GM12892 (cell line): ENCODE measurements at places on chromosomes 2 and 18.

DNA sequence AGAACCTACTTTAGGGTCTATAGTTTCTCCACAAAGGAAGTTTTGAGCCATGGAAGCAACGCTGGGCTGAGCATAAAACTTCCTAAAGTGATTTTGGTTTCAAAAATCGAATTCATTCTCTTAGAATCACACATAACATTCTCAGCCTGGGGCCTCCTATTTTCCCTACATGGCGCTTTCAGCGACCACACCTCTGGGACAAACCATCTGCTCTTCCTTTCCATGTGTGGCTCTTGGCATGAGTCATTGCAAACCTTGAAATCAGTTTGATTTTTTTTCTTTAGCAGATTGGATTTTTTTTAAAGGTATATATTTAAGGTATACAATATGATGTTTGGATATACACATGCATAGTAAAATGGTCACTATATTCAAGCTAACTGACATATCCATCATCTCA is 72.5 kb upstream of the APCDD1 start:
- no peak for DNase-seq

DNA sequence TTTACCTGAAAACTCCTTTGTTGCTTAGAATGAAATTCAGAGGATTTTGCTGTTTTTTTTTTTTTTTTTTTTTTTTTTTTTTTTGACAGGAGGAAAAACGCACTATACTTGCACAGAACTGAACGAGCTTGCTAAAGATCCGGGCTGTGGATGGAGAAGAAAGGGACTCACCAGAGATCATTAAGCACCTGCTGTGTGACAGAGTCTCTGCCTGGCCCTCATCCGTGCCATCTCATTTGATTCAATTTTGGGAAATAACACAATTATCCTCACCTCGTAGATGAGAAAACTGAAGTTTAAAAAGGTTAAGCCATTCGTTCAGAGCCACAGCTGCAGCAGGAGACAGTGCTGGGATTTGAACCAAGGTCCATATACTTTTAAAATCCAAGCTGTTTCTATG is 775.4 kb upstream of the ID2 start:
- DNase-seq: no peak

- DNase-seq: no peak
Measured at GRCh38 chr2:1664698-1665097, 79.6 kb downstream of the PXDN start.

GRCh38 chr2:157592948-157593347 is 35.7 kb downstream of the ACVR1C start:
- DNase-seq: no peak

DNA sequence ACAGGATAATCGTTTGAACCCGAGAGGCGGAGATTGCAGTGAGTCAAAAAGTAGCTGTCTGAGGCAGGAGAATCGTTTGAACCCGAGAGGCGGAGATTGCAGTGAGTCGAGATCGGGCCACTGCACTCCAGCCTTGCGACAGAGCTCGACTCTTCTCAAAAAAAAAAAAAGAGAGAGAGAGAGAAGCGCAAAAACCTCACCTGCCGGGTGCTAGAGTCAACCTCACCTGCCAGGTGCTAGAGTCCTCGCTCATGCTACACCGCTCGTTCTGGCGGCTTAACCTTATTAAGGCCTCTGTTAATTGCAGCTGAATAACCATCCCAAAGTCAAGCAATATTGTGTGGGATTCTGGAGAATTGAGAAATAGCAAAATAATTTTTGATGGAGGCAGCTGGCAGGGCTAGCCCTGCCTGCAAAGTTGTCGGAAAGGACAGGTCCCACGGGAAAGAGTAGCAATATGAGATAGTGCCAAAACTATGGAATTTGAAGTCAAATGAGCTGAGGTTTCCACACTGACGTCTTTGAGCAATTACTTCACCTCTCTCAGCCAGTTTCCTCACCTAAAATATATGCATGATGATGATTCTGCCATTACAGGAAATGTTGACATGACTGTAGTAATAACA is 644 bp upstream of the DYM start:
- no peak for DNase-seq

- no peak for DNase-seq
Measured at GRCh38 chr2:127584047-127584446, 48.6 kb downstream of the MYO7B start.

- no peak for DNase-seq
Measured at GRCh38 chr2:121178730-121179129, 106.3 kb downstream of the TFCP2L1 start.

- no peak for DNase-seq
Measured at GRCh38 chr2:135218426-135218825, 166.3 kb downstream of the RAB3GAP1 start.

- no peak for DNase-seq
Measured at GRCh38 chr2:176159663-176160250, 2.6 kb downstream of the HOXD3 start.

- DNase-seq: no peak
Measured at GRCh38 chr18:74514860-74515495, 18.8 kb downstream of the CNDP2 start.

DNA sequence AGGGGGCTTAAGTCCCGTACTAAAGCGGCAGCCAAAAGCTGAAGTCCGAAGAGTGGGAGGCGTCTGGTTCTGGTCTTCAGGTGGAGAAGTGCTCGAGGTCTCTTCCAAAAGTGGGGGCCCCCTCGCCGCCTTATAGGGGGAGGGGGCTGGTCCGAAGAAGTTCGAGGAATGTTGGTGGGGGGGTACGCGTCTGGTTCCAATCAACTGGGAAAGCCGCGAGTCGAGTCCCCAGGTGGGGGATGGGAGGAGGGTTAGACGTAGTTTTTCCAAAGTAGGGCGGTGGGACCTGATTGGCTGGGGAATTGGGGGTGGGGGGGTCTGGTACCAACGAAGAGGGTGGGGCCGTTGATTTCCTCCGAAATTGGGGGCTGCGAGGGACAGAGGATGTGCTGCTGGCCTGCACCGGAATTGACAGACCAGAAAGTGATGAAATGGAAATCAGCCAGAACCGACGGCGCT is 594 bp downstream of the ITM2C start:
- DNase-seq: no peak

DNA sequence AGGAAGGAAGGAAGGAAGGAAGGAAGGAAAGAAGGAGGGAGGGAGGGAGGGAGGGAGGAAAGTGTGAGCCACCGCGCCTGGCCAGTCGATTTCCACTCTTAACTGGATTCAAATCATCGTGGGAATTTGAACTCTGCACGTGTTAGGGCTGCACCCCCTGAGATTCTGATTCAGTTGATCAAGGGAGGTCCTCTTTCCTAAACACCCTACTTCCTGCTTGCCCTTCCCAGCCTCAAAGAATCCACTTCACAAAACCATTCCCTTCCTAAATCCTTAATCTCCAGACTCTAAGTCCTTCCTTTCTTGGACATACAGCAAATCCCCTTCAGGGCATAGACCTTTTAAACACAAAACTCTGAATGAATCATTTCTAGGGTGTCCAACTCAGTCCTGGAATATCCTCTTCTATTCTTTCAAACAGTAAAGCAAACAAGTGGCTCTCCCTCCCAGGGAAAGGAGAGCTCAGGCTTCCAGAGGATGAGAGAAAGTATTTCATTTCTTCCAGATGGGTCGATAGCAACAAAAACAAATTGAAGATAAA is 68.2 kb upstream of the MBOAT2 start:
- no peak for DNase-seq

DNA sequence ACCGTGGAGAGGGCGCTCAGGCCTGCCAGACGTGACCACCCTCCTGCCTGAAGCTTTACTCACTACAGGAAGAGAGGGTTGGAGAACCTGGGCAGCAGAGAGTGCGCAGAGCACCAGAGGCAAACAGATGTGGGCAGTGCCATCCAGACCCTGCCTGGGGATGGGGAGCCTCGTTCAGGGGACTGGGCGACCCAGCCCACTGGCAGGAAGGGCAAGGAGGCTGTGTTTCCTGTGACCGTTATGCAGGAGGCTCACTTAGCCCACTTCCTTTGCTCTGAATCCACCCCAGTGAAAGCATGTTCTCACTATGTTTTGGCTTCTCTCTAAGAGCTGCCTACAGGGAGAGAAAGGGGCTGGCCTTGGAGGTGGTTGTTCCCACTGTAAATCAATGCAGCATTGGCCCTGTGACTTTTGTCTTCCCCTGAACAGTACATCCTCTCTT is 23.0 kb upstream of the ACKR3 start:
- DNase-seq: no peak

DNA sequence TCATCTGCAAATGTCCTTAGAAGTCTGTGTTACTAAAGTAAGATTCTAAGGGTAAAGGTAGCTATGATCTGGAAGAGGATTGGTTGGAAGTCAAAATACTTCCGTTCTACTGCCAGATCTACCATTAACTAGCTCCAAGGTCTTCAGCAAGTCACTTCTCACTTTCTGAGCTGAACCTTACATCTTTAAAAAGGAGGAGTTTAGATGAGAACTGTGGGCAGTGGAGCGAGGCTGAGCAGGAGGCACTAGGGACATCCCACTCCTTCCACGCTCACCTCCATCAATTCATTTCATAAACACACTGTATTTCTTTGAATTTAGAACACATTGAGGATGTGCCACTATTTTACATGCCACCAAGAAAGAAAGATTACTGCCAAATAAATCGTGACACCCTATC is 143.0 kb downstream of the ABCA12 start:
- no peak for DNase-seq

DNA sequence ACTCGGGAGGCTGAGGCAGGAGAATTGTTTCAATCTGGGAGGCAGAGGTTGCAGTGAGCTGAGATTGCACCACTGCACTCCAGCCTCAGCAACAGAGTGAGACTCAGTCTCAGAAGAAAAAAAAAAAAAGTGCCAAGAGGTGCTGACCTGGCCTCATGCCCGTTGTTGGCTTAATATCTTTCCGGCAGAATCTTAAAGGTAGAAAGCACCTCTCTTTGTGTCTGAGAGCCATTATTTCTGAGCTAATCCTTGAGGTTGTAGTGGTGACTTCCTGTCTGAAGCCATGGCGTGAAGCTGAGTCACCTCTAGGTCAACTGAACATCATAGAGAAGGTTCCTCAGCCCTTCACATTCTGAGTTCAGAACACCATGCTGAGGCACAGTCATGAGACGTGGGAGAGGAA is 60.4 kb downstream of the WDSUB1 start:
- DNase-seq: no peak

GRCh38 chr2:68248361-68248760 is 4.0 kb downstream of the PPP3R1 start:
- DNase-seq: no peak

- DNase-seq: no peak
Measured at GRCh38 chr2:218993345-218994315, at the start of gene CRYBA2. Gene CRYBA2 (minus strand): TSS chr2:218993422. CDS start chr2:218993176, 246 bp downstream.

- DNase-seq: no peak
Measured at GRCh38 chr2:45293182-45293581, 283.9 kb upstream of the SIX2 start.

DNA sequence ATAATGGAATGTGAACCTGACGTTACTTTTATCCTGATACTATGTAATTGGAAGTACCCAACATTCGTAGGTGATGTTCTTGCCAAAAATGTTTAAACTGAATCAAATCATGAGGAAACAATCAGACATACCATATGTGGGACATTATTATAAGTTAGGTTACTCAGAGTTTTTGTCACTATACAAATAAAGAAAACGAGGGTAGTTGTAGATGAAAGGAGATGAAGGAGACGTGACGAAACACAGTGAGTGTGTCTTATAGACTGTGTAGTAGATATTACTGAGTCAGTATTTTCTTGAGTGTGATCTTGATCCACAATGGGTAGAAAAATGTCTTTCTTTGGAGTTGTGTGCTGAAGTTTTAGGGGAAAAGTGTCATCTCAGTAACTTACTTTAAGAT is 176.8 kb downstream of the ZNF407 start:
- DNase-seq: no peak

GRCh38 chr2:118177884-118178283 is 89.6 kb downstream of the INSIG2 start:
- no peak for DNase-seq

DNA sequence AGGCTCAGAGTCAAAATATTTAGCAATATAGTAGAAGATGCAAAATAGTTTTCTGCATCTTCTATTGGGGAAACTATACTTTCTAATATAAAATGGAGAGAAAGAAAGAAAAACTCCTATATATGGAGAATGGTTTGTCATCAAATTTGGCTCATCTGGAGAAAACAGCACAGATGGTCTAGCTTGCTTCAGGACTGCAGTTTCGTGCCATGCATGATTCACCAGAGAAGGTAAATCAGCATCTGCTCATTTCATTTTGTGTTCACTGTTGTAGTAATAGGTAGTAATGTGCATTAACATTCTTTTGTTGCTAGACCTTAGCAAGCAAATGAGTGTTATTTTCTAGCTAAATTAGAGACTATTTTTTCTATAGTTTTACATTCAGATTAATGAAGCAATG is 179.0 kb downstream of the ASXL3 start:
- no peak for DNase-seq

- no peak for DNase-seq
Measured at GRCh38 chr18:26579941-26580618, 31.7 kb upstream of the KCTD1 start.

GRCh38 chr2:120313695-120314615 is 32.0 kb upstream of the INHBB start:
- no peak for DNase-seq

- no peak for DNase-seq
Measured at GRCh38 chr18:49743117-49743567, 70.2 kb downstream of the ACAA2 start.

DNA sequence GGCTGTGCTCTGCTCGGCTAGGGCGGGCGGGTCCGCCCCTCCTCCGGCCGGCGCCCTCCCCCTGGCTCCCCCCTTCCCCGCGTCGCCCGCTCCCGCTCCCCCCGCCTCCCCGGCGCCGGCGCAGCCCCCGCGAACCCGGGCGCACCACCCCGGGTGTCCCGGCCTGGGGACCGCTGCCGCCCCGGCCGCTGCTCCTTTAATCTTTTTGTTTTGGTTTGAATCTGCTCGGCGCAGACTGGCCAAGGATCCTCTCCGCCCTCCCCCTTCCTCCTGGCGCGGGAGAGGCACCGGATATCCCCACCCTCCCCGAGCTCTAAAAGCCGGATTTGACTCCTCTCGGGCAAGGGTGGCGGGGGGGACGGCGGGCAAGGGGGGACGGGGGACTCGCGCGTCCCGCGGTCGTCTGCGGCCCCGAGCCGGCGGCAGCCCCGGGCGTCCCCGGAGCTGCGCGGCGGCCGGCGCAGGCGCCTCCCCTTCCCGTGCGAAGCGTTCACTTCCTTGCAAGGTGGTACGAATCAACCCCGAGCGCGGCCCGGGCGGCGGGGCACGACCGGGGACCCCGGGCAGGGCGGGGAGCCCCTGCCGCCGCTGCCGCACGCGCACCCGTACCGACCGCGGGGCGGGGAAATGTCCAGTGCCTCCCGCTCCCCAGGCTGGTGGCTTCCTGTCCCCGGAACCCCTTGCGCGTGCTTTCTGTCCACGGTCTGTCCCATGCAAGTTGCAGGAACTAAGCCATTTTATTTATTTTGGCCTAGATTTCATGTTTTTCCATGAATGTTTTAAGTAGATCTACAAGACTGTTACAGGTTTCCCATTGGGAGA is at the start of gene PTGR3:
Gene PTGR3 (minus strand): TSS at position 11 of the 822 bp plus-strand sequence. CDS start 81 bp downstream, outside the sequence.
- DNase-seq: peak; percentile 71
